ENCODE measurements at places on chromosomes 2 and 18.

- peak; percentile 73 for DNase-seq
Observed at GRCh38 chr2:177758591-177759371, 313.8 kb downstream of the PDE11A start.

GRCh38 chr18:76362676-76363075 is 132.4 kb downstream of the ZNF516 start:
- DNase-seq = no peak

GRCh38 chr2:229901819-229902218 is 20.0 kb downstream of the TRIP12 start:
- DNase-seq = no peak

DNA sequence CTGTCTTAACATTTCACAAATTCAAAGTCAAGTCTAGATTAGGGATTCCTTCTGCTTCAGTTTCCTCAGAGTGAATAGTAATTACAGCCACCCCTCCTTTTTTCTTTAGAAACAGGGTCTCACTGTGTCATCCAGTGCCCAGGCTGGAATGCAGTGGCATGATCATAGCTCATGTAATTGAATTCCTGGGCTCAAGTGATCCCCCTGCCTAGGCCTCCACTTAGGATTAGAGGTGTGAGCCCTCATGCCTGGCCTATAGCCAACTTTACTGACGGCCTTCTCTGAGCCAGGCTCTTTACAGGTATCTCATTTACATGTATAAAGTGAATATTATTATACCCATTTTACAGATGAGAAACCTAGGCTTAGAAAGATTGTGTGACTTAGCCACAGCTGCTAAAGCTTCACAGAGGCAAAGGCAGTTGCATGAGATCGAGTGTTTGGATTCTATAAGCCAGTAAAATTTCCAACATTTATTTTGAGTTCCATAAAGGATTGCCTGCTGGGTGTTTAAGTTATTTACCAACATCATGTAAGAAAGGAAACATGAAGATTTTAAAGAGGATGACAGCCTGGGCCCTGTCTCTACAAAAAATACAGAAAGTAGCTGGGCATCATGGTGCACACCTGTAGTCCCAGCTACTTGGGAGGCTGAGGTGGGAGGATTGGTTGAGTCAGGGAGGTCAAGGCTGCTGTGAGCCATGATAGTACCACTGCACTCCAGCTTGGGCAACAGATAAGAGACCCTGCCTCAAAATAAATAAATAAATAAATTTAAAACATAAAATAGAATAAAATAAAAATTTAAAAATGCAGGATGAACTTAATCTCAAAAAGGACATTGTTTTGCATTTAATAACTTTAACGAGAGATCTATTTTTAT is 1.8 kb downstream of the ENOSF1 start:
- no peak for DNase-seq

GRCh38 chr18:8952174-8952573 is 150.3 kb upstream of the NDUFV2 start:
- DNase-seq = no peak

DNA sequence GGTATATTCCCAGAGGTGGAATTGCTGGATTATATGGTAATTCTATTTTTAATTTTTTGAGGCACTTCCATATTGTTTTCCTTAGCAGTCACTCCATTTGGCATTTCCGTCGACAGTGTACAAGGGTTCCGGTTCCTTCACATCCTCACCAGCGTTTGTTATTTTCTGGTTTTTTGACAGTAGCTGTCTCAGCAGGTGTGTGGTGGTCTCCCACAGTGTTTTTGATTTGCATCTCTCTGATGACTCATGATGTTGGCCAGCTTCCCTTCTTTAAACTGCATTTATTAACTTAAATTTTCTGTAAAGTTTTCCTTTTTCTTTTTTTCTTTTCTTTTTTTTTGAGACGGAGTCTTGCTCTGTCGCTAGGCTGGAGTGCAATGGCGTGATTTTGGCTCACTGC is 19.7 kb downstream of the SH3BP4 start:
- DNase-seq = no peak

DNA sequence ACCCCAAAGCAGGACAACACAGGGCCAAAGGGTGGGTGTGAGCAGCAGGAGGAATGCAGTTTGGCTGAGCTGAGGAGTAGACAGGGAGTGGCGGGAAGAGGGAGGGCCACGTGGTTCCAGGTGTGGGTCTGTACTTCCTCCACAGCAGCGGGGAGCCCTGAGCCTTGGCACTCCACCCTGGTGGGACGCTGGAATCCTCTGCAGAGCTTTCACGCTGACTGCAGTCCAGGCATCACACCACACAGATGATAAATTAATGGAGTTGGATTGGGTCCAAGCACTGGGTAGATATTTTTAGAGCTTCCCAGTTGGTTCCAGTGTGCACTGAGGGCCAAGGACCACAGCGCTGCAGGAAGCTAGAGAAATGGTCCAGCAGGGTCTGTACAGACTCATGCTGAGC is 67.0 kb upstream of the TMEM200C start:
- no peak for DNase-seq

DNA sequence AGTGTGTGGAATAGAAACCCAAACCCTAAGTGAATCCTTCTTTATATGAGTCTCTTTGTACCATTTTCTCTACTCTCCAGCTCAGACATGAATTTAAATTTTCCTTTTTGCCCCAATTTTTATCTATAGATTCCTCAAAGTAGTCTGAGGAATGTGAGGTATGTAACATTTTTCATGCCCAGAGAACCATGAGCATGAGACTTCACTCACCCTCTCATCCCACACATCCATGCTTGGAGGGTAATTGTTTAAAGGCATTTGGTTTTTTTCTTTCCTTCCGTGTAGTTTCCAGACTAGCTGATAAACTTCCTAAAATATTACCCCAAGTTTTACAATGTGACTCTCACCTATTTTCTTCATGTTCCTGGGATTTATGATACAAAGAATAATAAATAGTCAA is 2056.8 kb upstream of the CELF4 start:
- DNase-seq = no peak

- DNase-seq = no peak
Observed at GRCh38 chr2:69600425-69600824, 43.1 kb downstream of the AAK1 start.

DNA sequence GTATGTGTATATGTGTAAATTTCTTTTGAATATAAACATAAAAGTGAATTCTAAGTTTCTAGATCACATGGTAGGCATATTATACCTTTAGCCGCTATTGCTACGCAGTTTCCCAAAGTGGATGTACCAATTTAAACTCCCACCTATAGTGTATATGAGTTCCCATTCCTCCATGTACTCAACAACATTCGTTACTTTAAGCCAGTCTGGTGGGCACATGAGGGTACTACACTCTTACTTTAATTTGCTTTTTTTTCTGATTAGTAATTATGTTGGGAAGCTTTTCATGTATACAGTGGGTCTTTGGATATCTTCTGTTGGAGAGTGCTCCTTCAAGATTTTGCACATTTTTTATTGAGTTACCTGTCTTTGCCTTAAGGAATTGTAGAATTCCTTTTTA is 683.8 kb downstream of the ERBB4 start:
- no peak for DNase-seq

GRCh38 chr18:62151068-62151771 is 35.6 kb downstream of the PIGN start:
- no peak for DNase-seq

- no peak for DNase-seq
Observed at GRCh38 chr2:157902692-157903091, 26.6 kb upstream of the ACVR1 start.

GRCh38 chr2:15990151-15991101 is 50.1 kb downstream of the MYCN start:
- no peak for DNase-seq

DNA sequence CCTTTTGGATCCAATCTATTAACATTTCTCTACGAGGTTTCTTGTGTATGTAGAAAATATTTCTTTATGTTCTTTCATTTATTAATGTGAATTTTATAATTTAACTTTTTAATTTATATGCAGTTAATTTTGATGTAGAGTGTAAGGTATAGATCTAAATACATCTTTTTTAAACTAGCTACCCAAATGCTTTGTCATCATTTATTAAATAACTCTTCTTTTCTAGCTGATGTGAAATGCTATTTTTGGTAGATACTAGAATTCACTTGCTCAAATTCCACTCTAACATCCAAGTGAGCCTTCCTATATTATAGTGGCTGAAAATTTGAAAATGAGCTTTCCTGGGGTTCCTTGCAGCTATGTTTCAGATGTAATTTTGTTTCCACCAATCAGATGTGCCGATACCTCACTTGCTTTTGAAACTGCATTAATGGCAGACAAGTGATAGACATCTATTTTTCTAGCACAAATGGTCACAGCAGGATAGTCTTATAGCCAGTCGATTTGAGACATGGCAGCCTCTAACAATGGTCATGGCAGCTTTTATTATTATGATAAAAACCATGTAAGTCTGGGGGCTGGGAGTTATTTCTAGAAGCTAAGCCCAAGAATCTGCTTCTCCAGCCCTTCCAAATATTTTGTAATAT is 10.9 kb upstream of the ICOS start:
- DNase-seq = no peak

DNA sequence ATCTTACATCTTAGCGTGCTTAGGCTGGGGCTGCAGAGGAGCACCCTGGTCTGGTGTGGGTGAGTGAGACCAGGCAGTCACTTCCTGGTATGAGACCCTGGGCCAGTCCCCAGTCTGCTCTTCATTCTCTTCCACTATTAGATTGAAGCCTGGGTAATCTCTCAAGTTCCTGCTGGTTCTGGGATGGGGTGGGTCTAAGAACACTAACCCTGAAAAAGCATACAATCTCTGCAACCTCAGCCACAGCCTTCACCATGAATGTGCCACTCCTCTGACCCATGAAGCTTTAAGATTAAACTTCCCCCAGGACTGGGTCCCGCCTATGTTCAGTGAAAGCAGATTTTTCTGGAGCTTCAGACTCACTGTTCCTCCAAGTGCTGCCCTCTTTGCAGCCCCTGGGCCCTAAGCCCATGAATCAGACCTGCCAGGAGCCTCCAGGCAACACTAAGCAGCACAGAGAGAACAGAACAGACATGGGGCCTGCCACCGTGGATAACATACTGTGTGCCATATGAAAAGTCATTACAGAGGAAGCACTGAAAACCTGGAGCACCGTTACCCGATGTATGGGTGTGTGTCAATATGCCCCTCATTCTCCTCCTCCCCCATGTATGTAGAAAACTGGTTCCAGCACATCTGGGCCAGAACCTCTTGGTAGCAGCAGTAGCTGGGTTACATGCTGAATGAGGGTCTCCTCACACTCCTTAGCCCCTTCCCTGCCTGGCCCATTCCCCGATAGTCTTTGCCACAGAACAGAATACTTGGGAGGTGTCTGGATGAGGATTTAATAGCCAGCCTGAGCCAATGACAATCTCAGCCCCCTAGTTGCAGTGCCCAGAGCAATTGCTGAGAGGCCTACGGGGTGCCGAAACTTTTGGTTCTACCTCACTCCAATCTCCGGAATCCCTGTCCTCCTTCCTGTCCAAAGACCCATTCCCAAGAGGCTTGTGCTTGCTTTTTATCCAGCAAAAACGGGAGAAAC is 2.7 kb upstream of the SIX2 start:
- no peak for DNase-seq

- peak; percentile 57 for DNase-seq
Observed at GRCh38 chr2:120760446-120761135, 24.9 kb downstream of the GLI2 start.

DNA sequence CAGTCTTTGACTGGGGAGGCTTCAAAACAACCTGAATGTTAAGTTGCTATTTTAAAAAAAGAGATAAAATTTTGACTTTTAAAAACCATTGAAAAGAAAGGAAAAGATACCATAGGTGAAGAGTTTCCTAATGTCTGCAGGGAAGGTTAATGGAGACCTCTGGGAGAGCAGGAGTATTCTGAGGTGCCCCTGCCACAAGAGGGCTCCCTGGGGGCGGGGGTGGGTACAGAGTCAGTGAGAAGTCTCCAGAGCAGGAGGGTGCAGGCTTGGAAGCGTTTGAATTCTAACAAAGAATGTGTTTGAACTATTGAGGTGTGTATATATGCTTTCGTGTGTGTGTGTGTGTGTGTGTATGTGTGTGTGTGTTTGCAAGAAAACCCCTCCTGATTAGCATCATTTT is 46.7 kb upstream of the ST6GAL2 start:
- no peak for DNase-seq

DNA sequence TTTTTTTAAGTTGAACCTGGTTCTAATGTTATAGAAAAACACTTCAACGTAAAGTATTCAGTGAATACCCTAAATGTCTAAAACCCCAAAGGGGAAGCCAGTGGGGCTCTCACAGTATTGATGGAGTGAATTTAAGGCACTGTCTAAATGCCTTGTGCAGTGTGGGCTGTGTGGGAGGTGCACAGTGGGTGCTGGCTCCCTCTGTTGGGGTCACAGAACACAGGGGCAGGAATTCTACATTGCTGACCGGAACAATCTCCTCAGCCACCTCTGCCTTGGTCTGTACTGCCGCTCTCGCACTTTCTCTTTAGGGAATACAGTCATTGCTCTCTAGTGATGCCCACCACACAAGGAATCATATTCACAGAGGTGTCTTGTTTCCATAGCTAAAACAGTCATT is 45.4 kb downstream of the SPRED2 start:
- no peak for DNase-seq

DNA sequence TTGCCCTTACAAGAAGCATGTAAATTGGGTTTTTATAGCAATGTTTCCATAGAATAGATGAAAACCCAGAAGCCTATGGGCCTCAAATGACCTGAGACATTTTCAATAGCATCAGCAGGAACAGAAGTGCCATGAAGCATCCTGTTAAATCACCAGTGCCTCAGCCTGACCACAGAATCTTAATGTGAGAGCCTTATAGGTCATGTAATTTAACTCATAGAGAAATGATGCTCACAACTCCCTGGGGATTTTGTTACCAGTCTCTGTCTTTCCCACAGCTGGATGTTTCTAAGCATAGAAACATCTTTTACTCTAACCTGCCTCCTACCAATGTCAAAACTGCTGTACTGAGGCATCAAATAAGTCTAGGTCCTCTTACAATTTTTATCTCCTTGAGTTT is 295.8 kb upstream of the ACVR2A start:
- no peak for DNase-seq

- no peak for DNase-seq
Observed at GRCh38 chr2:121748202-121748601, 7.2 kb upstream of the TSN start.

DNA sequence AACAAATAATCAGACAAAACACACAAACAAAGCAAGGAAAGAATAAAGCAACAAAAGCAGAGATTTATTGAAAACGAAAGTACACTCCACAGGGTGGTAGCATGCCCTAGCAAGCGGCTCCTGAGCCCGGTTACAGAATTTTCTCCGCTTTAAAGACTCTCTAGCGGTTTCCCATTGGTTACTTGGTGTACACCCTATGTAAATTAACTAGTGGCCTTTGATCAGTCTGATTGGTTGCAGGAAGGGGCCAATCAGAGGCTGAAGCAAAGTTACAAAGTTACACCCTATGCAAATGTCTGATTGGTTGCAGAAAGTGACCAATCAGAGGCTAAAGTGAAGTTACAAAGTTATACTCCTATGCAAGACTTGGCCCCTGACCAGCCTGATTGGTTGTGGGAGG is 242.9 kb downstream of the LDLRAD4 start:
- no peak for DNase-seq

- no peak for DNase-seq
Observed at GRCh38 chr2:112056626-112056987, 1.5 kb downstream of the TMEM87B start.

Data from islet precursor cell (in vitro differentiated cells).